Stimulated activated naive B cell treated with anti-CD40 and anti-IgM and Interleukin-4, amounts not matched to agents 10 μg/mL and 1 μg/mL and 100 μg/mL, for 72 hours (primary cell): ENCODE measurements at places on chromosomes 1 and 21.

DNA sequence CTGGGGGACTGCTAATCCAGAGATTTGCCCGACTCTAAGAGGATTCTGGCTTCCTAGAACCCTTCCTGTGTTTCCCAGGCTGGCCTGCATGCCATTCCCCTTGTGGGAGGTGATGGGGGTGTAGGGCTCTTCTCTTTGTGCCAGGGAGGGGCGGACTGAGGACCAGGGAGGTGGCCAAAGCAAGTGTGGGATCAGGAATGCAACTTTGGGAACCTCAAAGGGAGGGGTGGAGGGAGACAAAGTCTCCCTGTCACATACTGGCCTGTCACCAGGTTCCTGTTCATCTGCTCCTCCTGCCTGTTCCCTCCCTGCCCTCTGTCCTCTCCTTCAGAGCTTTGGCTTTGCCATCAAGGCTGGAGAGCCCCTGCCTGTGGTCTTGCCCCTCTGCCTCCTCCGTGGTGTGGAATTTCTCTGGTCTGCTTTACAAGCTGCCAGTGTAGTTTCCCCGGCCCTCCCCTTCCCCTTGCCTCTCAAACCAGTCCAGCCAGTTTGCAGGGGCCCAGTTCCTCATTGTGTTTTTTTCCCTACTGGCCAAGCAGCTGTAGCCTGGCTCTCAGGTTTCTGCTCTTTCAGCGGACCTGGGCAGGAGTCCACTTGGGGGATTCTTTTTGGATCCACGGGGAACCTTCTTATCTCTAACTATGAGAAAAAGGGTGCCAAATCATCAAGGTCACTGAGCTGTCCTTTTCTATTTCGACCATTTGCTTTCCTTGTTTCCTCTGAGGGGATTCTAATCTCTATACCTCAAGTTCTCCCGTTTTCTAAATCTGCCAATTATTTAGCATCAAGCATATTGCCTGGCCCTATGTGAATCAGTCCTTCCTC is 1.8 kb downstream of the CGN start:
- DNase-seq = no peak

GRCh38 chr21:43362915-43363314 is 64.0 kb downstream of the SIK1 start:
- DNase-seq = peak; percentile 26

DNA sequence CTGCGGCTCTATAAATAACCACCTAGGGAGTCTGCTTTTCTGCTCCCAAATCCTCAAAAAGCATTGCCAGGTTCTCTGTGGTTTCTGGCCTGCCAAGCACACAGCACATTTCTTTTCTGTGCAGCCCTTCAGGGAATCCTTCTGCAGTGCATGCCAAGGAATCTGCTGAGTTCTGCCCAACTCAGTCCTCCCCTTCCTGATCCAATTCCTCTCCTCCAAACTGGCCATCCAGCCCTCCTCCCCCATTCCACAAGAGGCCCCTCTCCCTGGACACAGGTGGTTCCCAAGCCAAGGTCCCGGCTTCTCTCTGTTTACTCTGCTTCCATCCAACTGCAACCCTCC is 61.8 kb downstream of the HIVEP3 start:
- no peak for DNase-seq

DNA sequence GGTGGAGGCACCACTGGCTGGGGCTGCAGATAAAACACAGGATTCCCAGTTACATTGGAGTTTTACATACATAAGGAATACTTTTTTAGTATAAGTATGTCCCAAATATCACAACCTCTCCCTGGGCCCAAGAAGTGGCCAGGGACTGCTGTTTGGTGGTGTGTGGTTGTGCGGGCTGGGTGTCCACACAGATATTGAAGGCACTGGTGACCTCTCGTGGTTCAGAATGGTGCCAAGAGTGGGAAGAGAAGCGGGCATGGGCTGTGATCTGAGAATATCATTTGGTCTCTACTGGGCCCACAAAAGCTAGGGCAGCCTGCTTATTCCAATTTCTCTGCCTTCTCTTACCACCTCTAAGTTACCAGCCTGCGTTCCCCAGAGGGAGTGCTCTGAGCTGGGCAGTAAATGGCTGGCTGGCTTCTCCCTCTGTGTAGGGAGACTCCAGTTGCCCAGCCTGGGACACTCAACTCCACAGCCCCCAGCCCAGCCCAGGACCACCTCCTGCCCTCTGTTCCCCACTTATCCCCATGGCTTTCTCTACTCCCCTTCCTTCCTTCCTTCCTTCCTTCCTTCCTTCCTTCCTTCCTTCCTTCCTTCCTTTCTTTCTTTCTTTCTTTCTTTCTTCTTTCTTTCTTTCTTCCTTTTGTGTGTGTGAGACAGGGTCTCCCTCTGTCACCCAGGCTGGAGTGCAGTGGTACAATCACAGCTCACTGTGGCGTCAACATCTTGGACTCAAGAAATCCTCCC is 42.8 kb upstream of the RD3 start:
- no peak for DNase-seq

DNA sequence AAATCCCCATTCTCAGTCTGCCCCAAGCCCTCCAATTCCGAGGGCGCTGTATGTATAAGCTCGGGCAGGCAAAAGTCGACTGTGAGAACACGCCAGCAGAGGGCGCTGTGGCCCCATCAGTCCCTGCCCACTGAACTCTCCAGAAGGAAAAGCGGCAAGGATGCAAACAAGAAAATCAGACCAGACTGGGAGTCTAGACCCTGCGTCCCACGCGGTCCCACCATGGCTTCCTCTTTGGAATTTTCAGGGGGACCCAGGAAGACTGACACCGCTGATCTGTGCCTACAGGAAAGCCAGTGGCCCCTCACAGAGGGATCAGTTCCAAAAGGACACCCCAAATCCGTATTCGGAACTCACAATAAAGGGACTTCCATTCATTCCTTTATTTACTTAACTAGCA is 19.5 kb downstream of the TEX35 start:
- DNase-seq = peak; percentile 54

- DNase-seq = no peak
Observed at GRCh38 chr21:44778499-44778911, 23.1 kb downstream of the UBE2G2 start.

DNA sequence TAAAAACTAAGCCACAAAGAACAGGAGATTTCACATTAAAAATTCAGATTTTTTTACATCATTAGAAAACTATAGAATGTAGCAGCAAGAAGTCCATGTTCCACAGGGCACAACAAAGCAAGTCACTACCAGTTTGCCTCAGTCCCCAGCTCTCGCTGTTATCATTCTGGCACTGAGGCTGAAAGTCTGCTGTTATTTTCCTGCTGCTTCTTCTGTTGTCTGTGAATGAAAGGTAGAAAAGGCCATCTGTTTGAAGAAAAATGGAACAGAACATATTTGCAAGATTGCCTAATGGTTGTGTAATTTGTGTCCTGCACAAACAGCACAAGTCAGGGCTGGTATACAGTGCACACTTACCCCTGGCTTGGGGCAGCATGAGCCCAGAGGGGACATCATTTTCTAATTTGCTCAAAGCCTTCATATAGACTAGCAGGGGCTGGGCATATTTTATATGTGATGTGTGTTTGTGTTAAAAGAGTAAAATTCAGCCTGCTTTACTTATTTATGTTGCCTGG is 105.6 kb upstream of the COG2 start:
- no peak for DNase-seq

GRCh38 chr1:87449348-87449963 is 120.8 kb downstream of the LMO4 start:
- peak; percentile 42 for DNase-seq

- DNase-seq = no peak
Observed at GRCh38 chr1:204242920-204243319, 29.1 kb upstream of the GOLT1A start.

- DNase-seq = no peak
Observed at GRCh38 chr1:32471695-32472362, 7.0 kb downstream of the ZBTB8B start.

GRCh38 chr1:213507472-213508223 is 456.6 kb downstream of the RPS6KC1 start:
- no peak for DNase-seq

DNA sequence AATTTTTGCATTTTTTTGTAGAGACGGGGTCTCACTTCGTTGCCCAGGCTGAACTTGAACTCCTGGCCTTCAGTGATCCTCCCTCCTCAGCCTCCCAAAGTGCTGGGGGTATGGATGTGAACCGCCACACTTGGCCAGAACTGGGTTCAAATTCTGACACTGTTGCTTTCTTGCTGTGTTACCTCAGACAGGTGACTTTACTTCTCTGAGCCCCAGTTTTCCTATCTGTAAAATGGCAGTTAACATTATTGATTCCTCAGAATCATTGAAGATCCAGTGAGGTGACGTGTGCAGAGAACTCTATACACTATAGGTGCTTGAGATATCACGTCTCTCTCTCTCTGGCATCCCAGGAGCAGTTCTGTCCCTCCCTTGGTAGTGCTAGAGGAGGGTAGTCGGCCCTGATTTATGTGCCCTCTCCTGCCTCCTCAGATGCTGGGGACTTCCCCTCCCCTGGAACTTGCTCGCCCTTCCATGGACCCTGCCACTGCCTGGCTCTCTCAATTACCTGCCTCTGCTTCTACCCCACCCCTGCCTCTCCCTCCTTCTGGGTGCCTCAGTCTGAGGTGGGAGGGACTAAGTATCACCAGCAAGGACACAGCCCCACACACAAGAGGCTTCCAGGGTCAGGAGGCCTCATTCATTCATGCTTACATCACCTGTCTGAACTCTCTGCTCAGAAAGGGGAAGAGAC is 2.8 kb upstream of the HPCA start:
- no peak for DNase-seq

GRCh38 chr1:54934869-54935268 is 45.6 kb upstream of the TMEM61 start:
- DNase-seq = no peak

DNA sequence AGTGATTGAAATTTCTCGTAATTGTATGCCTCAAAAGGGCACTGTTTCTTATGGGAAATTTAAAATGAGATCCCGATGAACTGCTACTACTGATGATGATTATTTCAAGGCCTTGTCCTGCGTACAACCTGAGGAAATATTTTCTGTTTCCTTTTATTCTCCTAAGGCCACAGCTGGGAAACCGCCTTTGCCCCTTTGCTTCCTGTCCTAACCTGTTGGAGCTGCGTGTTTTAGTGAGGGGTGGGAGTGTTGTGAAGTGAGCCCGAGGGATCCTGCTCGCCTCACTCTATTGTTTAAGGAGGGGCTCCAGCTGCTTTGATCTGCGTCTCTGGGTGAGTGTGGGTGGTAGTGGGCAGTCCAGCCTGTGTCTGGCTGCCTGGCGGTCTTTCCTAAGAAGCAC is 14.4 kb downstream of the LAMC2 start:
- no peak for DNase-seq

DNA sequence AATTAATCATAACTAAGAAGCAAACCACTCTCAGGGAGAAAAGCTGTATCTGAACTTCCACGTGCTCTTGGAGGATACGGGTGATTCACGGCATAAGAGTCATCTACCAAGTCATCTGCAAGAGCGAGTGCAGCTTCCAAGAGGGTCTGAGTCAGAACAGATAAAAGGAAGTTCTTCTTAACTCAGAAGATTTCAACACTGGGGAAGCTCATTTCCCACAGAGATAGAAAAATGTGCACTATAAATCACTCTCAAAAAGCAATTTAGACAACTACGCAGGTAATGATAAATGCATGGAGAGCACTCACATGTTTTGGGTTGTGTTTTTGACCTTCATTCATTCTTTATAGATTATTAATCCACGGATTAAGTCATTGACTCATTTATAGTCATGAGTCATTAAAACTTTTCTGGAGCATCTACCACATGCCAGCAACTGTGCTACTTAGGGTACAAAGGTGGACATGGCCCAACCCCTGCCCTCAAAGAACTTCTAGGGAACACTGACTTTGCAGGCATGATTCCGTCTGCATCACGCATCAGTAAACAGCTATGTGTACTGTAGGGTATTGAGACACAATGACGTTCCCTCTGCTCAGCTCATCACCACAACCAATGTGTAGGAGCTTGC is 20.8 kb downstream of the KCNJ15 start:
- DNase-seq = no peak

- DNase-seq = no peak
Observed at GRCh38 chr1:198019126-198019525, 102.0 kb downstream of the LHX9 start.

GRCh38 chr1:44471911-44472453 is 66.9 kb downstream of the RNF220 start:
- DNase-seq = no peak

- no peak for DNase-seq
Observed at GRCh38 chr1:19866758-19867157, 15.4 kb upstream of the OTUD3 start.

DNA sequence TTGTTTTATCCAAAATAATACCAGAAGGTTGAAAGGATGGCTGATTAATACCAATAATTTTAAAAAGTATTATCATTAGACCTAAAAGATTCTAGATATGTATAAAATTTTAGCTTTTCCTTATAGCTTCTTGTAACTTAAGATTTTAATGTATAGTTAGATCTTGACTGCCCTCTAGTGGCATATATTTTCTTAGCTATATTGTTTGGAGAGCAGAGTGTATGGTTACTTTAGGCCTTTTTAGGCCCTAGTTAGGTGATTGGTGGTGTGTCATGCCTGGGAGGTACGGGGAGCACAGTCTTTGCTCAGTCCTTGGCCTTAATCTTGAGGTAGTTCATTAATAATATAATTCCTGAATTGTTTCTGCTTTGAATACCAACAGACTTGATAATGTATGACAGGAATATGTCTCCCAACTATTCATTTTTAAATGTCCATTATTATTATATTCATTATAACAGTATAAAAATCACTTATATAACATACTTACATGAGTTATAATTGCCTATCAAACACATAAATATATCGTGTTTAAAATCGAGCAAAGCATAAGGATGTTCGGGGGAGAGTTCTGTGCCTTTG is 328.4 kb downstream of the ZP4 start:
- DNase-seq = no peak

DNA sequence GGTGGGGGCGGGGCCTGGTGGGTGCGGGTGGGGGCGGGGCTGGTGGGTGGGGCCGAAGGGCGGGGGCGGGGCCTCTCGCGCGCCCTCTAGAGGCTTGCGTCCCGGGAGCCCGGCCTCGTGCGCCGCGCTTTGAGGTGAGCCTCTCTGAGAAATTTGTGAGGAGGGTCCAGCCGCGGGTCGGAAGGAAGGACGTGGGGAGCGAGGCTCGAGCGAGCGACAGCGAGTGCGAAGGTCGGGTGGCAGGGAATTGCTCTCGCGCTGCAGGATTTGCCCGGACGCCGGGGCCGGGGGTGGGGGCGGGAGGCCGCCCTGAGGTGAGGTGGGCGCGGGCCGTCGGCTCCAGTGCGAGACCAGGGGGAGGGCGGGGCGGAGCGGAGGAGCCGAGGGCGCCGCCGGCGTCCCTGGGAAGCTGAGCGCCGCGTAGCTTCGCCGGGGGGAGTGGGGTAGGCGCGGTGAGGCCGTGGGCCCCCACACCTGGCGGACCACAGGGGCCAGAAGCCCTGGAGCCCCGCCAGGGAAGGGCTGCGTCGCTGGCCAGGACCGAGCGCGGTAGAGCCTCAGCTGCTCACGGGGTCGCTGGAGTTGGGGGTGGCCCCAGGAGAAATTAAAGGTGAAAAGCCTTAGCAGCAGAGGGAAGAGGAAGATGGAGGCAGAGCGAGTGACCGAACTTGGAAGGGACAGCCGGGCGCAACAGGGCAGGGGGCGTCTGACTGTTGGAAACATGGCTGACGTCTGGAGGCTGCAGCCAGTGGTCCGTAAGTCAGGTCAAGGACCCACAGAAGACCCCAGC is 754 bp upstream of the LSS start:
- peak; percentile 35 for DNase-seq
